Foreskin melanocyte (primary cell): ENCODE measurements at places on chromosomes 16 and 17.

- no peak for DNase-seq
These were observed 32.4 kb downstream of the SPAG9 start for GRCh38 chr17:51088287-51088686.

GRCh38 chr17:20243524-20243923, 223.8 kb downstream of the LGALS9B start:
- no peak for DNase-seq

GRCh38 chr17:50534979-50535326, 2.4 kb downstream of the EPN3 start:
- DNase-seq, result no peak

DNA sequence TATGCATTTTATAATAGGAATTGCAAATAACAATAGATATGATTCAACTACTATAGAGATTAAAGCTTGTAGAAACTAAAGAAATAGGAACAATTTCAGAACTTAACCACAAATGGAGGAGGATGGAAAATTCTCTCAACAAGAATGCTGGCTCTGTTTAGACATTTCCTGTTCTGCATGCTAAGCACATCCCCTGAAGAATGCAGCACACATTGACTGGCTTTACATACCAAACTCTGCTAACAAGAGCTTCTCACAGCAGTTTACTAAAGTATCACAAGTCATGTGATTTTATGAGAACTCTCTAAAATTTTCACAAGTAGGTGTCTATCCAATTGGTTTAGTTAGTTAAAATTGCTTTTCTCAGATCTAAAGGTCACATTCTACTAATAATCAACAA, 85.2 kb downstream of the SPAG9 start:
- DNase-seq, result peak; percentile 96

GRCh38 chr17:35801583-35802224, 6.3 kb upstream of the MMP28 start:
- DNase-seq, result no peak
